ENCODE measurements at places on chromosomes 4 and X. TPM values are rescaled to one million over a fixed set of nuclear protein-coding genes. Genes with fewer than 3 reads are reported as not detected.

COX7B2 gene
- not detected for total RNA-seq

SH3D19 gene
- total RNA-seq: not detected

PFKFB1 gene
- total RNA-seq: 0.45 TPM

PCSK1N gene
- 0.38 TPM for total RNA-seq

Measured in activated naive CD4-positive, alpha-beta T cell treated with anti-CD3 and anti-CD28 coated beads, Interleukin-2, amount 10 ng/mL, durations not matched to agents 5 hours and 36 hours (primary cell).